ENCODE measurements at places on chromosomes 6 and 20.

- no peak for DNase-seq
Observed at GRCh38 chr6:150276937-150277742, 91.7 kb upstream of the IYD start.

DNA sequence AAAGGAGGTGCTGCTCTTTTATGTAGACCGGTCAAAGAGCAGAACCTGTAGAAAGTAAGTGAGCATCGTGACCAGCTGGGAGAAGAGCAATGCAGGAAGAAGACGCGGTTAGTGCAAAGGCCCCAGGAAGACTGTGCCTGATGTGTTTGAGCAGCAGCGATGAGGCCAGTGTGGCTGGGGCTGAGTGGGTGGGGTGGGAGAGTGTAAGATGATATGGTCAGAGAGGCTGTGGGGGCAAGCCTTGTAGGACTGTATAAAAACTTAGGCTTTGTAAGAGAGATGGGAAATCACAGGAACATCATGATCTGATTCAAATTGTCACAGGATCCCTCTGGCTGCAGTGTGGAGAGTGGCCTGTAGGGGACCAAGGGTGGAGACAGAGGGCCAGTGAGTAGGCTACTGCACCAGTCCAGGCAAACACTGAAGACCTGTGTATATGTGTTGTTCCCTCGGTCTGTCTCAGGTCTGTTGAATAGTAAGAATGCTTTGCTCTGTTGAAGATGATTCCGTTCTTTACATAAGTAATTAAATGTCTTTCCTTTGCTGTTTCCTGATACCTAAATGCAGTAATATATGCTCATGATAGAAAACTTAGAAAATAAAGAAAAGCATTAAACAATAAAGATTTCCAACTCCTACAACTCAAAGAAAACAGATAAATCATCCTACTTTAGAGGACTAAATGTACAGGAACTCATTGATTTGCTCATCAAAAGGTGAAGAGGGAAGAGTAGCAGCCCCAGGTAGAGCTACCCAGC is 23.6 kb upstream of the WFDC2 start:
- DNase-seq = peak; percentile 49

DNA sequence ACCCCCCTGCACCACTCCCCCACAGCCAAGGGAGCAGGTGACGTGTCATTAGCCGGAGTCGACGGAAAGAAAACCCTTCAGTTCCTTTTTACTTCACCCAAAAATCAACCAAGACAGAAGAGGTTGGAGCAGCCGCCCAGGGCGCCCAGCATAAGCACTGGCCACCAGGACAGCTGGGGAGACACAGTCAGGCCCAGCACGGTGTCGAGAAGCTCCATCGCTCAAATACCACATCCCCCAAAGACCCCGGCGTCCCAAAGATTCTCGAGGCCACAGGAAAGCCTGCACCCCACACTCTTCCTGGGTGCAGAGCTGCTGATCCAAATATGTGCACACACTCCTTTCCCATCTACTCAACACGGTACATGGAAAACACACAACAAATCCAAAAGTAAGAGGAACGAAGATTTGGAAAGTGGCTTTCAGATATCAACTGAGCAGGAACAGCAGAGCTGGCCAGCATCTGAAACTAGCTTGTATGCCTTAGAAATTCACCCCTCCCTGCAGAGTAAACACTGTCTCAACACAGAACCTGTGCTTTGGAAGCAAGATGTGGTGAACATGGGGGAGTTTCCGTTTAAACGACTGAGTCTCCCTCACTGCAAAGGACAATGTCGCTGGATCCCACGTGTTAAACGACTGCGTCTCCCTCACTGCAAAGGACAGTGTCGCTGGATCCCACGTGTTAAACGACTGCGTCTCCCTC is 54.6 kb downstream of the DLL1 start:
- no peak for DNase-seq

DNA sequence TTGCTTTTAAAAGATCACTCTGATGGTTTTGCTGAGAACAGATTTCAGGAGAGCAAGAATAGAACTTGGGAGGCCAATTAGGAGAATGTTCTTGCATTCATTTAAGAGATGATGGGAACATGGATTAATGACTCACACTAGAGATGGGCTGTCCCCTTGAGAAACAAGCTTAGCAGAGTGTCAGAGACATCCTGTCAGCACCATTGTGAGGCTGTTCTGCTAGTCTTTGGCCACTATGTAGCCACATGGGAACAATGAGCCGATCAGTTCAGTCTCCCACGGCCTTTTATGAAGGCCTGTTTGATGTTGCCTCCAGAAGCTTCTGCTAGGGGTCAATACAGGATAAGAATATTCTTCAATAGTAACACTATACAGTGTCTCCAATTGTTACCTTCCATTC is 113.0 kb upstream of the EYA4 start:
- DNase-seq = no peak

- DNase-seq = no peak
Observed at GRCh38 chr6:100023798-100024197, 29.8 kb upstream of the MCHR2 start.

- DNase-seq = no peak
Observed at GRCh38 chr20:16405254-16405653, 168.0 kb downstream of the KIF16B start.

GRCh38 chr6:20692023-20692422 is 157.8 kb downstream of the CDKAL1 start:
- DNase-seq = no peak

GRCh38 chr20:5448449-5449118 is 131.8 kb upstream of the PROKR2 start:
- DNase-seq = peak; percentile 44

GRCh38 chr6:36386495-36387439 is 702 bp downstream of the ETV7 start:
- no peak for DNase-seq

GRCh38 chr6:150315626-150316025 is 53.2 kb upstream of the IYD start:
- no peak for DNase-seq

- no peak for DNase-seq
Observed at GRCh38 chr6:367298-367794, 24.2 kb upstream of the IRF4 start.

GRCh38 chr6:113959235-113959634 is 11.7 kb downstream of the HDAC2 start:
- no peak for DNase-seq

DNA sequence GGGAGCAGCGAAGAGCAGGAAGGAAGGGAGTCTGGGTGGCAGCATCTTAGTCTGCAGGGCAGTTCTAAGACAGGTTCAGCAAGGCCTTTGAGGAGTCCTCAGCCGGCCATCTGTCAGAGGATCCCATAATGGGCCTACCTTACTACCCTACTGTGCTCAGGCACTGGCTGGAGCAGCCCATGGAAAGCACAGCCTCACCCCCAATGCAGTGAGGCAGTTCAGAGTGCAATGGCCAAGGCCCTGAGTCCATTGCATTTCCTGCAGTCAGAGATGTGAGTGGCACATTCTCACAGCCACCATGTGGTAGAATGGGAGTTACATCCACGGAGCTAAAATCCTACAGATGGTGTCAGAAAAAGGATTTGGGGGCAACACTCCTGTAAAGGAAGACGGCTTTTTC is 19.4 kb upstream of the OVOL2 start:
- no peak for DNase-seq

Data from CD4-positive, alpha-beta T cell treated with Interleukin-15 for 4 hours (primary cell).